DMS79 treated with DMSO at 0.1 percent for 48 hours (cell line): ENCODE measurements at places on chromosomes 16 and 17.

DNA sequence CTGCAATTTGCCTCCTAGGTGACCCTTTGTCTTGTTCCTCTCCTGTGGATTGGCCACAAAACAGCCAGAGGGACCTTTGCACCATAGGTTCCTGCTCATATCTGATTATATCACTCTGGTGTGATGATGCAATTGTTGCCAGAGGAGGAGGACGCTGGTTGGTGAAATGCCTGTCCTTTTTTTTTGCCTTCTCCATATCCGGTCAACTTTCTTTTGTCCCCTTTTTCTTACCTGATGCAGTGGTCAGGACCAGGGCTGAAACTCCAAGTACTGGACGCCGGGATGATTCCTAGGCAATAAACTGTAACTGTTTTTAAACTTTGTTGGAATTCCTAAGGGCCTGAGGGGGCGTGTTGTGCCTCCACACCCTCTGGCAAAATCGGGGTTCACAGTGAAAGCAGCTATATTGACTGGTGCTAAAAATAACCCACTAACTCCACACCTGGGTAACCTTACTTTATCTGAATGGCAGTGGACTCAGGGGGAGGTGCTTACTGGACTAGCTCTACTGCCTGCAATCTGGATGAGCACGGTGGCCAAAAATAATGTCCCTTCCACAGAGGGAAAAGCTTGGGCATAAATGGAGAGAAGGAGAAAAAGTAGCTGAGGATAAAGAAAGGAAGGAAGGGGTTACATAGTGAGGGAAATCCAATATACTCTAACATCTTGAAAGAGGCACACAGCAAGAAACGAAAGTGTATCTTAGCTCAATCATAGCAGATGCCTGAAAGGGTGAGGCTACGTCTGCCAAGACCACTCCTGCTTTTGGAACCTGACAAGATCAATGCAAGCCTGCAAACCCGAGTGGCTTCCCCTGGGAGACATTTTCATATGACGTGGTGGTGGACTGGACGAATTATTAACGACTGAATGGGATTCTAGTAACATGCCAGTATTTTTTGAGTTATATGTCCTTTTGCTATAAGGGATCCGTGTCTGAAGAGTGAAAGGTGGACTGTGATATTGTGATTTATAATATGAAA lies 28.4 kb upstream of the ZNF423 start:
- DNase-seq = no peak

- no peak for DNase-seq
Observed at GRCh38 chr16:48112600-48112999, 43.2 kb downstream of the ABCC12 start.

DNA sequence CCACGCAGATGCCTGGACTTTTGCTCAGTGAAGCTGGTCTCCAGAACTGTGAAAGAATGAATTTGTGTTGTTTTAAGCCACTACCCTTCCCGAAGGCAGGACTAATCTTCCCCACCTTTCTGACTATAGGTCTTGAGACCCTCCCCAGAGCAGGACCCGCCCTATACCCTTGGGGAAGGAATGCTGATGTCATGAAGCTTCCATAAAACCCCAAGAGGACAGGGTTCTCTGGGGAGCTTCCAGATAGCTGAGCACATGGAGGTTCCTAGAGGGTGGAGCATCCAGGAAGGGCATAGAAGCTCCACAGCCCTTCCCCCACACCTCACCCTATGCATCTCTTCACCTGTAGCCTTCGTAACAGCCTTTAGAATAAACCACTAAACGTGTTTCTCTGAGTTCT lies 287.8 kb downstream of the SOX9 start:
- DNase-seq = no peak

GRCh38 chr17:68310152-68310551 lies 18.9 kb downstream of the ARSG start:
- no peak for DNase-seq
